ENCODE measurements at places on chromosomes 4 and X. TPM values are rescaled to one million over a fixed set of nuclear protein-coding genes. Genes with fewer than 3 reads are reported as not detected.

GRCh38 chr4:112234952-112235609 is 3.5 kb downstream of the AP1AR start:
- DNase-seq, result peak; percentile 82

CT83 gene
- total RNA-seq, result not detected

ZNF157 gene
- 0.05 TPM for total RNA-seq

POU3F4 gene
- not detected for total RNA-seq

PIN4 gene
- total RNA-seq, result 56.9 TPM

DNA sequence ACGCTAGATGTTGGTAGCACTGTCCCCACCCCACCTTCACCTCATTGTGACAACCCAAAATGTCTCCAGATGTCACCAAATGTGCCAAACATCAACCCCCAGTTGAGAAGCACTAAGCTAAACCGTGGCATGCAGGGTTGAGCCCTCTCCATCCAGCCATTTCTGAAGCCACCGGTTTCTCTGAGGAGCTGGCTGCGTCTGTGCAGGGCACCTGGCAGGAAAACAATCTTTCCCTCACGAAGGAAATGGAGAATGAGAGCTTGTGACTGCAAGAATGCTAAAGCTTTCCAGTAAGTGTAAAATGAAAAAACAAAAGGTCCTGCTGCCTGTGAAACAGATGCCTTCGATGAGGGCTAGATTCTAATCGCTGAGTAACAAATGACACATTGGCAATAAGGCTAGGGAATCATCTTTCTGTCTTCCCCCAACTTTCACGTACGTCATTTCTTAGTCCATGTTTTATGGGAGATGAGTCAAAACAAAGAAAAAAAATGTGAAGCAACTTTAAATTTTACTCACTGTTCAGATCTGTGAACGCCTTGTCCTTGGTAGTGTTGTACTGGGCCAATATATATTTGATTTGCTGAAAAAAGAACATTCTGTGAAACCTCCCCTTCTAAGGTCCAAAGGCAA is 59.9 kb downstream of the PROM1 start:
- DNase-seq, result no peak

DNA sequence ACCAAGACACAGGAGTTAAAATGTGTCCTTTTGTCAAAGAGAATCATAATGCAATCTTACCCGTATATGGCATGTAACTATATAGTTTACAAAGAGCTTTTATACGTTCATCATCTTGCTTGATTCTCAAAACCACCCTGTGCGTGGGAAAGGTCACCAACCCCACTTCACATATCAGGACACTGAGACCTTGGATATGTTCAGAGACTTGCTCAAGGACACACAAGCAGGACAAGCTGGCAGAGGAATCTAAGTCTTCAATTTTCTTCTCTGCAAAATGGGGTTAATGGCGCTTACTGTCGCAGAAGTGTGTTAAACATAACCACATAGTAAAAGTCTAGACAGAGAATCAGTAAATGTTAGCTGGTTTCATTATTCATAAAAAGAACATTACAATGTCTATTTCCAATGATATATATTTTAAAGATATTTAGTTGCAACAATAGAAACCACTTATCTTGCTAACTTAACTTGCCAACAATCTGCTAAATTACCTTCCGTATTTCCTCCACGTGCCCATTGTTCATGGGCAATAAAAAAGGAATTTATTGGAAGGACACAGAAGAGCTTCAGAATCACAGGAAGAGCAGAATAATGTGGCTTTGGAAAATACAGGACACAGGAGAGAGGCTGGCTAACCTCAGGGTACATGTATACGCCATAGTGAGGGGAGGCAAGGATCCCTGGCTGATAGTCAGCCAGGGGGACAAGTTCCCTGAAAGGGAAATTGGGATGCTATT is 64.6 kb upstream of the TAPT1 start:
- no peak for DNase-seq

CXCL11 gene
- 0.74 TPM for total RNA-seq

CHRNA9 gene
- total RNA-seq, result 3.1 TPM

DNA sequence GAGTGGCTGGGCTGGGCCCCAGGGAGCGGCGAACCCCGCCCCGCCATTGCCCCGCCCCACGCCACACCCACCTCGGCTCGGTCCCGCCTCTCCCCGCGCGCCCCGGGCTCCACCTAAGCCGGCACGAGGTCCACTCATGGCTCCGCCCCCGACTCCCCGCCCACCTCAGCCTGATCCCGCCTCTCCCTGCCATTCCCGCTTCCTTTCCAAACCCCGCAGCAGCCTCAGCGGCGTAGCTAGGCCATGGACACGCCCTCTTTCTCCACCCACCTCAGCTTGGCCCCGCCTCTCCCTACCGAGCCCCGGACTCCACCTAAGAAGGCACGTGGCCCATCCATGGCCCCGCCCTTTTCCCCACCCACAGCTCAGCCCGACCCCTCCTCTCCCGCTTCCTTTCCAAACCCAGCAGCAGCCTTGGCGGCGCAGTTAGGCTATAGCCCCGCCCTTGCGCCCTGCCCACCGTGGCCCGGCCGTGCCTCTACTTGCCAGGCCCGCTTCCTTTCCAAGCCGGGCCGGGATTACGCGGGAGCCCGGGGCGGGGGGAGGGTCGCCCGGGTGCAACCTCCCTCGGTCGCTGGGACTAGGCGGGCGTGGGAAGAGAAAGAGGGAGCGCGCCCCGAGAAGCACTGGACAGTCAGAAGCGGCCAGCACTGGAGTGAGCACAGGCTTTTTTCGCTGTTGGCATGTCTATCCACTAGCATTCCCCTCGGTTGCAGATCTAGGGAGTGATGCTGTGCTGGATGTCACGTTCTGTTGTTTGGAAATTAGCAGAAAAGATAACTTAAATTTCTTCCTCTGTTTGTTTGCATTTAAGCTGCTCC is at the start of gene RELL1:
TSS of gene RELL1 (minus strand) at position 4 of the 821 bp plus-strand sequence. CDS start 89 bp downstream, outside the sequence.
- DNase-seq, result peak; percentile 98

DNA sequence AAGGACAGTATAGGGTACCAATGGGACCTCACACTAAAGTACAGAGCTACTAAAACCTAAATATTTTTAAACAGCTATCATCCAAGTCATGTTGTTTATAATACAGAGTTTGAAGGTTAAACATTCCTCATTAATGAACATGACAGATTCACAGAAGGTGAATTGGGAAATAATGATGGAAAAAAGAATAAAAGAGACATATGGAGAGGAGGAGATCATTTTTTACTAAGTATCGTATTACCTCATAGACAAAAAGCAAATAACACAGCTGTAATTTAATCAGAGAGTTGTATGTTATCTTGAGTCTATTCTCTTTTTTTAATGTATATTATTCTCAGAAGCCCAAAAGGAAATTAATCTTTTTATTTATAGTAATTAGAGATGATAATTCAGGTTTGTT is 7.9 kb downstream of the PLK4 start:
- DNase-seq, result no peak

CLDN34 gene
- not detected for total RNA-seq

GRCh38 chr4:120070196-120070595 is 3.5 kb upstream of the MAD2L1 start:
- DNase-seq, result no peak

GRCh38 chr4:65943076-65943475 is 272.8 kb upstream of the EPHA5 start:
- DNase-seq, result peak; percentile 89

- DNase-seq, result peak; percentile 61
These were observed 120.4 kb downstream of the NDST3 start for GRCh38 chr4:118154649-118155048.

GRCh38 chrX:45765767-45766166 is 565.1 kb upstream of the DIPK2B start:
- peak; percentile 44 for DNase-seq

GSX2 gene
- not detected for total RNA-seq

XAGE1A gene
- total RNA-seq, result not detected

- DNase-seq, result no peak
These were observed 50.5 kb upstream of the GUCY1A1 start for GRCh38 chr4:155616117-155616516.

PRRG3 gene
- total RNA-seq, result not detected

PNMA6A gene
- total RNA-seq, result not detected

F8A3 gene
- total RNA-seq, result 21.0 TPM

GRCh38 chr4:111492496-111492895 is 652.8 kb upstream of the FAM241A start:
- DNase-seq, result no peak

DNA sequence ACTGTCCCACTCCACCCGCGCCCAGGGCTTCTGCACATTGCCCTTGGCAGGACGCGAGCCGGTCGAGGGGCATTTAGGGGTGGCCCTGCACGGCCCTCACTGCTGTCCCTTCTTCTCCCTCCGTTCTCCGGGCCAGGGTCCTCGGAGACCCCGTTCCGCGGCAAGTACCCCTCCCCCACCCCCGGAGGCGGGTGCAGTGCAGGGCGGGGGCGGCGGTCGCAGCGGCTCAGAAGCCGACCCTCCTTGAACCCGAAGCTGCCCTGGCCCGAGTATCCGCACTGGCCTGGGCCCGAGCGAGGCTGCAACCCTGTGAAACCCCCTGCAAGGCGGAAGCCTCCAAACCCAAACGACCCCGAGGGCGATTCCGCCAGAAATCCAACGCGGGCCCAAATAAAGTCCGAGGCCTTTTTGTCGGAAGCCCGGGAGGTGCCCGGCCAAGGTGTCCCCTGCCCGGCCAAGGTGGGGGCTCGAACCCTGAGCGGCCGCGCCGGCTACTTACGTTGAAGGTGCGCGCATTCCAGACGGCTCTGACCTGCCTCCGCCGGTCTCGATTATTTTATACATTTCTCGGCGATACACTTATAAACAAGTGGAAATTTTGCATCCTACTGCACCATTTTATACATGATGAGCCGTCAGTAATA is 53.1 kb upstream of the TMEM33 start:
- DNase-seq, result peak; percentile 18

GRCh38 chr4:102586002-102586643 is 85.0 kb downstream of the NFKB1 start:
- no peak for DNase-seq

SSX4B gene
- total RNA-seq, result not detected

DNA sequence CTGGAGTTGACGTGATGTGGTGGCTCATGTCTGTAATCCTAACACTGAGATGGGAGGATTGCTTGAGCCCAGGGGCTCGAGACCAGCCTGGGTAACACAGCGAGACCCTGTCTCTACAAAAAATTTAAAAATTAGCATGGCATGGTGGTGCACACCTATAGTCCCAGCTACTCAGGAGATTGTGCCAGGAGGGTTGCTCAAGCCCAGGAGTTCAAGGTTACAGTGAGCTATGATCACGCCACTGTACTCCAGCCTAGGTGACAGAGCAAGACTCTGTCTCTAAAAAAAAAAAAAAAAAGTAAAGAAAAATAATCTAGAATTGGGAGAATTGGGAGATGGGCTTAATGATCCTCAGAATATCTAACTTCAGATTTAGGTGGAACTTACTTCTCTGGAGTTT is 51.1 kb downstream of the MSN start:
- no peak for DNase-seq

CACNA1F gene
- not detected for total RNA-seq

DNA sequence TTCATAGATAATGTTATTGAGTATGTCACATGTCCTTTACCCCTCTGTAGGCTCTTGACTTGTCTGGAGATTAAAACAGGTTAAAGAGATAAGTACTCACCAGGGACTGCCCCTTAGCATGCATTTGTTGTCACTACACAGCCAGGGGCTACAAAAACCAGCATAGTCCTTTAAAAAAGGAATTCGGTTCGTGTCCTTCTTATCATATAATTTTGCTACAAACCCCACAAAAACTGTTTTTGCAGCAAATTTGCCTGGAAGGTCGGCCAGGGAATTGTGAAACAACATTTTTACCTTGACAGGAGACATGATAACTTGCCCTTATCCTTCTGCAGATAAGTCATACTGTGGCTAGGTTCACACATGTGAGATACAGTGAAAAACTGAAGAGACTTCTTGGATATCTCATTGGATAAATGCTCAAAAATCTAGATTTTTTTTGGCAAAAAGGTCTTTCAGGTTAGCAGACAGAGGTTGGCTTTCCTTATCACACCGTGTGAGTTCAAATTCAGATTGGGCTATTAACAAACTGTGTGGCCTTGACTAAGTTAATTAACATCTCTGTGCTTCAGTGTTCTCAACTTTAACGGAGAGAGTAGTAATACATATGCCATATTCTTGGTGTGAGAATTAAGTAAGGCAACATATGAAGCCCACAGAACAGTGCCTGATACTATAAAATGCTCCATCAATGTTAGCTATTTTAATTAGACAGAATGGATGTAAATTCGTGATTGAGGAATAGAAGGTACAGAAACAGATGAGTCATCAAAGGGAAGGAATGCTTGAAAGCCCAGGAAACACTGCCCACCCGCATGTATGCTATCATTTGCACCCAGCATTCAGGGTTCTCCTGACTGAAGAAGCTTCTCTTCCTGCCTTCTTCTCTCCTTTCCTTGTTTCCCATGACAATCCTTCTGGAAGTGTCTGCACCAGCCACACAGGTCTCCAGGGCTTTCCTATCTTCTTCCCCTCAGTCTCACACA is 30.0 kb downstream of the FAM9C start:
- peak; percentile 48 for DNase-seq

EVC gene
- 14.5 TPM for total RNA-seq

SSX3 gene
- total RNA-seq, result not detected

DNA sequence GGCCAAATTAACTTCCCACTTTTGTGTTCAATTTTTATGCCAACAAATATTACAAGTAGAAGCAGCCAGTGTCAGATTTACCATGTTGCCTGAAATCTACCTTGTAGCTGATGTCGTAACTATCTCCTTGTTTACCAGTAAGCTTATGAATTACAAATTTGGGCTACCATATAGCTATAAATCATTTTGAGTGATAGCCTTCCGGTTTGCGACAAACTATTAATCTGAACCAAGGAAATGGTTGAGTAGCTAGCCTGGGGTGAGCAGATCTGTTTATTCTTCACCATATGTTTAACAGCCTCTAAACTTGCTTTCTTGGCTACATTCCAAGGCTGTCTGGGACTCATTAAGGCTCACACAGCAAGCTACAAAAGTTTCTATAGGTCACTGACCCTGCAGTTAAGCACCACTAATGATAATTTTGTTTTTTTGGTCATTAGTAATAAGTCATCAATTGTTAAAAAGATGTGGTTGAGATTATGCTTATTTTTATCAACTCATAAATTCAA is 218.7 kb upstream of the SPOCK3 start:
- no peak for DNase-seq

- no peak for DNase-seq
These were observed 494.1 kb downstream of the GABRG1 start for GRCh38 chr4:45629717-45630116.

- no peak for DNase-seq
These were observed 33.2 kb upstream of the EDA2R start for GRCh38 chrX:66672106-66672505.

DNA sequence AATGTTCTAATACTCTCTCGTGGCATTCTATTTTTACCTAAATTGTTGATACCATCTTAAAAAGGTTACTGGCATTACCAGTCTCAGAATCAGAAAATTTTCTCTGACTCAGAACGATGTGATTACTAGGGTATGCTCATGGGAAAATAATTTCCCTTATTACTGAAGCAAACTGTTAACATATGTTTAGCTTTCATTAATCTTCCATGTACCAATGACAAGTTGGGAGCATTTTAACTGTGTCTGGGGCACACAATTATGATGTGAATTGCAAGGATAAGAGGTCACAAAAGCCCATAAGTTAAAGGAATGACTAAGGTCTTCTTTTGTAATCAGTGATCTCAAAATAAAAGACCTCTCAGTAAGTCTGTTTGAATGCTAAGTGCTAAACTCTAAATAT is 1254.6 kb downstream of the PCDH18 start:
- no peak for DNase-seq
